Activated CD4-positive, alpha-beta T cell treated with anti-CD3 and anti-CD28 coated beads for 48 hours (primary cell): ENCODE measurements at places on chromosomes 2 and 18.

DNA sequence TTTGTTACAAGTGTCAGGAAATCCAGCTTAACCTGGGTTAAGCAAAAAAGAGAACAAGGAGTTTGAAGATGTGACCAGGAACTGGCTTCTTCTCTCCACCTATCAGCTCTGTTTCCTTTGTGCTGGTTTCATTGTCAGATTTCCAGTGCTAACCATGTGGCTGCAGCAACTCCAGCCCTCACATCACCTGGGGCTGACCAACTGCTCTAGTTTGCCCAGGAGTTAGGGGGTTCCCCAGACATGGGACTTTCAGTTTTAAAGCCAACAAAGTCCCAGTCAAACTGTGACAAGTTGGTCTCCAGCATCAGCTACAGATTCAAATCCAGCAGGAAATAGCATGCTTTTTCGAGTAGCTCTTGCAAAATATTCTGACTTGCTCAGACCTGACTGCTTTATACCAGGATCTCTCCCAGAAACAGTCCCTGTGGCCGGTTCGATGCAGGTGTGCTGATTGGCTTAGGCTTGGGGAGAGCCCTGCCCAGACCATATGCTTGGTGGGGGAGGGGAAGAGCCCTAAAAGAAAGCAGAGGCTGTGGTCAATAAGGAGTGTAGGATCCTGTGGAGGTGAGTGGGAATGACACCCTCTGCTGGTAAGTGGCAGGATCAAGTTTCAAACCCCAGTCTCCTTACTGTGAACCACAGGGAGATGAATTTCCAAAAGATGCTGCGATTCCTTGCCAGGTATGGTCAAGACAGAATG is 49.5 kb downstream of the KCNE4 start:
- no peak for DNase-seq

GRCh38 chr2:143928184-143928583 is 591.7 kb downstream of the ZEB2 start:
- DNase-seq, result no peak

GRCh38 chr2:238494573-238494961 is 67.8 kb downstream of the ASB1 start:
- DNase-seq, result no peak

DNA sequence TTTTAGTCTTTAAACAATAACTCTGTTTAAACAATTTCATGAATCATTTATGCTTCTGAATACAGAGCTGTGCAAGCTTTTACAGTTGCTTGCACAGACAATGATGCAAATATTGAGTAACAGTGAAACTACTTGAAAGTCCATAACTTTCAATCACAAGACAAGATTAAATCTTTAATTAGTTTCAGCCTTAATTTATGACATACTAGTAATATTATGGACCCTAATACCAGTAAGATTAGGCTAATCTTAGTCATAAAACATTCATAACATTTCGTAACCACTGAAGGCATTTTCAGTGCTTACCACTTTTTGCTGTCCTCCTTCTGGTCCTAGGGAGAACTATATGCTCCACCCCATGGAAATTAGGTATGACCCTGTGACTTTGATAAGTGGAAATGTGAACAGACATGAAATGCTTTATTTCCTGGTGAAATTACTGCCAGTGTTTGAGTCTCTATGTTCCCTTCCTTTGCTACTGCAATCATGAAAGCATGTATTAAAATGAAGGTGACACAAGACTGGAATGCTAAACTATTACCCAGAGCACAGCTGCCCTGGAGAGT is 1.8 kb upstream of the COBLL1 start:
- no peak for DNase-seq

DNA sequence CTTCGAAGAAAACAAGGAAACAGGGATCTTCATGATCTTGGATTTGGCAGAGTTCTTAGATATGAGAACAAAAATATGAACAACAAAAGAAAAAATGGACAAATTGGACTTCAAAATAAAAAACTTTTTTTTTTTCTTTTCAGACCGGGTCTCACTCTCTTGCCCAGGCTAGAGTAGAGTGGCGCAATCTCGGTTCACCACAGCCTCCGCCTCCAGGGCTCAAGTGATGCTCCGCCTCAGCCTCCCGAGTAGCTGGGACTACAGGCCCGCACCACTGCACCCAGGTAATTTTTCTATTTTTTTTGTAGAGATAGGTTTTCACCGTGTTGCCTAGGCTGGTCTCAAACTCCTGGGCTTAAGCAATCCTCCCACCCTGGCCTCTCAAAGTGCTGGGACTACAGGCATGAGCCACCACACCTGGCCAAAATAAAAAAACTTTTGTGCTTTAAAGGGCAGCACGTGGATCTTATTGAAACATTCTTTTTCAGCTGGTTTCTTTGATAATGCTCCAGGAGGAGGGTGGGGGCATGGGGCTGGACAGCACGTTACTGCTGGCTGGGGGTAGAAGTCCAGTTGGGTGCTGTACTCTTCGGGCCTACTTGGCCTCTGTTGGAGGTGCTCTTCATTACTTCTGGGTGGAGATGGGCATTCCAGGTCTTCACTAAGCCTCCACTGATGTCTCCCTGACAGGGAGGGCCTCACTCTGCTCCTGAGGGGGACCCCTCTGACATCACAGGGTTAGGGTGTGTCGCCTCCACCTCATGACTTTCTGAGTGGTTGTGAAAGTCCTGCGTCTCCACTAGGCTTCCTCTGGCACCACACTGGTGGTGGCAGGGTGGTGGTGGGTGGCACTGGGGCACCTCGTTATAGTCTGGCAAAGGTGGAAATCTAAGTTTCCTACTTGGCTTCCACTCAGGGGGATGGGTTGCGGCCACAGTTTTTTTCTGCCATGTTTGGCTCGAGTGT is 150.5 kb upstream of the XPO1 start:
- DNase-seq, result no peak

- peak; percentile 83 for DNase-seq
Observed at GRCh38 chr2:39513641-39514094, 76.6 kb upstream of the MAP4K3 start.

DNA sequence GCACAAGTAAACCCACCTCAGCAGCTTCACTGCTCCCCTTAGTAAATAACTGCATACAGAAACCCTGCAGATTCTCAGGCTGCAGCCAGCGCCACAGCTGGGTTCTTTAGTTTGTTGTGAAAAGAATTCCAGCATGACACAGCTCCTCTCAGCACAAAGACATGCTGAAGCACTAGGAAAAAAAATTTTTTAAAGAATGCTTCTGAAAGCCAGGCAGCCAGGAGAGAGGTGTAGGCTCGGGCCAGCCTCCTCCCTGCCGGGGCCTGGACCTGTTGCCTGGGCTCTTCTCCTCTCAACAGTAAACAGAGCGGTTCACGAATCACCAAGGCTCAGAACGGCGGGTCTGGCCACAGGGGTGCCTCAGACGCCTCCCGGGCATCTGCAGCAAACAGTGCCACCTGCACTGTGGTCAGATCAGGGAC is 95.7 kb upstream of the POU3F3 start:
- DNase-seq, result no peak

- DNase-seq, result no peak
Observed at GRCh38 chr2:74930811-74931486, 27.5 kb upstream of the POLE4 start.

DNA sequence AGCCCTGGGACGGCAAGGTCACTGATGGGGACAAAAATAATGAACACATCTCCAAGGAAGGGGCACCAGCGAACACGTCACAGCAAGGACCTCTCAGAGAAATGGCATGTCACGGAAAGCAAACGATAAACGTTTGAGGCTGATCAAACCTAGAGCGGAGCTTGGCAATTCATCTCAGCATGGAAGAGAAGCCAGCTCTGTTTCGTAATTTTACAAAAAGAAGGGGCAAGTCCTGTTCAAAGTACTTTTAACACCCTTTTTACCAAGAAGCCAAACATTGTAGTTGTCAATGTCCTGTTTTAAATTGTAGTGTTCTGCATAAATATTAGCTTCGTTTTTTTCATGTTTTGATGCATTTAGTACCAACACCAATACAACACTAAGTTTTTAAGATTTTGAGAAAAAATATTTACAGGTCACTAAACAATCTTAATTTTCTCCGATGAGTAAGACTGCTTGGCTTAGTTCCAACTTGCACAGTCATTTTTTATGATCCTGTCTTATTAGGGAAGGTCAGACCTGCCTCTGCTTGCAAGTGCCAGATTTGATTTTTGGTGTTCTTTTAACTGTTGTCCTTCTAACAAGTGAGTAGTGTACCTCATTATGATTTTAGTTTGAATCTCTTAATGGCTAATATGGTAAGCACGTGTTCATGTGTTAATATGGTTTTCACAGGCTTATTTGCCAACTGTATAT is 818.5 kb upstream of the SALL3 start:
- no peak for DNase-seq

- DNase-seq, result no peak
Observed at GRCh38 chr2:191441496-191442214, 196.5 kb downstream of the MYO1B start.

DNA sequence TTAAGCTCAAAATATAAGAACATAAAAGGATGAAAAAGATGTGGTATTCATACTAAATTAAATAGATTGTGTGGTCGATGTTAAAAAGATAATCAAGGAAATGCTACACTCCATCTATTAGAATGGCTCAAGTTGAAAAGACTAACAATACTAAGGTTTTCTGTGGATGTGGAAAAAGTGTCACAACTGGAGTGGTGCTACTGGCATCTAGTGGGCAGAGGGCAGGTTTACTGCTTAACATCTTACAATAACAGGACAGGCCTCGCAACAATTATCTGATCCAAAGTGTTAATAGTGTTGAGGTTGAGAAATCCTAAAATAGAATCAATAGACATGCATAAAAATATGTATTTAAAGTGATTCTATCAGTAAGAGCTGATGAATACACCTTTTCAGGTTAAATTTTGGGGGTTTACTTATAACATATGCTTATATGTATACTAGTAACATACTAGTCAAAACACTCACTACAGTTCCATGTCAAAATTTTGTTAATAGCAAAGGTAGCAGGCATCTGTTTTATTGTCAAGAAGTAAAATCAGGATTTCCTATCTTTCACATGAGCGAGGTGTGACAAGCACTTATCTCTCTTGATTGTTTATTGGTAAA is 91.5 kb upstream of the TMEFF2 start:
- no peak for DNase-seq

GRCh38 chr2:12918138-12918834 is 201.6 kb downstream of the TRIB2 start:
- DNase-seq, result no peak
